Tongue (tissue), 3 donors: ENCODE measurements at places on chromosomes 5 and 9. TPM values are rescaled to one million over a fixed set of nuclear protein-coding genes. Genes with fewer than 3 reads are reported as not detected.

DNA sequence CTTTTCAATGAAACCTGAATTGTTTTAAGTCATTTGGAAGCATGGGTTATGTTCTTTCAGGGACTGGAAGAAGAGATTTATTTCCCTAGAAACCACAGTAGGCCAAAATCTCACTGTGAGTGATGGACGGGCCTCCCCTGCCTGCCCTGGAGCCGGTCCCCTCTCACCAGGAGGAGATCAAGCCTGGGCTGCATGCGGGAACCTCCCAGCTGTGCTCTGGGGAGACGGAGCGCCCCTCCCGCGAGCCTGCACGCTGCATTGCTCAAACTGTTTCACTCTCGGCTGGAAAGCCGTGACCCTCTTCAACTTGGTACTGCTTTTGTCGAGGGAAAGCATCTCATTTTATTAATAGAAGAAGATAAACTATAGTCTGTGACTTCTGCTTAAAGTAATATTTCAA lies 85.4 kb downstream of the IRX2 start:
- peak; percentile 3 for DNase-seq

- DNase-seq, result no peak
Observed at GRCh38 chr9:35618854-35619799, 914 bp upstream of the CD72 start.

GRCh38 chr9:131282688-131283422 lies 6.5 kb upstream of the FAM78A start:
- DNase-seq, result peak; percentile 89

GRCh38 chr9:126336736-126337325 lies 10.2 kb downstream of the MVB12B start:
- DNase-seq, result no peak

- DNase-seq, result no peak
Observed at GRCh38 chr5:55347786-55348185, 40.0 kb downstream of the MTREX start.

GRCh38 chr5:110634475-110634874 lies 92.0 kb downstream of the TMEM232 start:
- DNase-seq, result no peak

DNA sequence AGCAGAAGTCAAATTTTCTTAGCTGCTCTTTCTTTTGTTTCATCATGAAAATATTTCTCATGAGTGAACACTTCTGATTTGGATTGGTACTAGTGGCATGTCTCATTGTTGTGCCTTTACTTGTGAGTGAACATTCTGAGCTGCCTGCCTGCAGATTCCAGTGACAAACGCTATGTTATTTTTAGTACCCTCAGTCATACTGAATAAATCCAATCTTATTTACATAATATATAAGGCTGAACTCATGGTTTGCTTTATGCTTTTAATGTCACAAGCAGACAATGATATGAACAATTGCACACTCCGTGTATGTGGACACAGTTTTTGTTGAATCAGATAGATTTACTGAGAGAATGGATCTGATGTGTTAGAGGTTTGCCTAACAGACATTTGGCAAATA lies 67.8 kb downstream of the ACTBL2 start:
- no peak for DNase-seq

DNA sequence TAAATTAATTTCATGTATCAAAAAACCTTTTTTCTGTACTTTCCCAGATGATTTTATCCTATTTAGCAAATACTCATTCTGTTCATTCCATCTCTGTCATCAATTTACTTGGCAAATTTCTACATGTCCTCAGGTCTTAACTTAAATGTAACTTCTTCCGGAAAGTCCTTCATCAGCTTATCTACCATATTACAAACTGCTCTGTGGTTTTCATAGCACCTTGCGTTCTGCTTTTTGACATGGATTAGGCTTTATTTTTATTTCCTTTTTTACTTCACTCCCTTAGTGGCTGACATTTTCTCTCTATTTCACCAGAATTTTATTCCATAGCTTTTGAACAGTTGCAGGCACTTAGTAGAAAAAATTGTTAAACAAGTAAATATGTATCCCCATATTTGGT lies 1040.8 kb downstream of the TAF11L14 start:
- no peak for DNase-seq

GRCh38 chr5:138559937-138560336 lies 15.3 kb downstream of the HSPA9 start:
- DNase-seq, result peak; percentile 23

DNA sequence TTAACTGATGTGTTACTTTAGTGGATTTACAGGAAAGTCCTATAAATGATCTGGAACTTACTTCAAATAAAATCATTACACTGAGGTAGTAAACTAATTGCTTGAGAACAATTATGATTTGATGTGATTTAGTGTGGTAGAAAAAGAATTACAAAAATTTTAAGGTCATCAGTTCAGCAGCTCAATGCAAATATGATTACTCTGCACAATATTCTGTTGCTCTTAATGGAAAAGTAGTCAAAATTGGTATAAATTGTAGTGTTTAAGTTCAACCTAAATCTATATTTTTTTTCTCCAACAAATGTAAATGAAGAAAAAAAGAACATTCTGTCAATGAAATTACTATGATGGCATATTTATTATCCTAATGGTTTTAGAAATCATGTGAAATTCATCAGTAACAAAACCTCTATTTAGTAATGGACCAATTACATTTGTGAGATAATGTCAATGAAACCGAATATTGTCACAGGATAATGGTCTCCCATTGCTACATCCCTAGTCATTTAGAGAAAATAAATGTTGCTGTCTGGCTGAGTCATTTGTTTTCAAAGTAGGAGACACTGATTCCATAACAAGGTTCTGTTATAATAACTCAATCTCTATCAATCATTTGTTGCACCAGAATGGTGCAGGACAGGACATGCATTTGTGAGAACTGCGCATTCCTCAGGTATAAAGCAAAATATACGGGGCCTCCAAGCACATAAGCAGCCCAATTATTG lies 177.1 kb downstream of the NFIB start:
- DNase-seq, result no peak

DNA sequence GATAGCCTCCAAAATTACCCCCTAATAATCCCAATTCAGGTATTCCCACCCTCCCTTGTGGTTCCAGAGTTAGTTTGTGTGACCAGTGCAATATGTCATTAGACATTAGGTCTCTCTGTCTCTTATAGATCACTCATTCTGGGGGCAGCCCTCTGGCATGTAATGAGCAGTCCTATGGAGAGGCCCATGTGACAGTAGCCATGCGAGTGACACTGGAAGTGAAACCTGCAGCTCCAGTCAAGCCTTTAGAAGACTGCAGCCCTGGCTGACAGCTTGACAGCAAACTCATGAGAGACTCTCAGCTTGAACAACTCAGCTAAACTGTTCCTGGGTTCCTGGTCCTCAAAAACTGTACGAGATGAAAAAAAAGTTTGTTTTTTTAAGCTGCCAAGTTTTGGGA lies 54.0 kb upstream of the HSPB3 start:
- no peak for DNase-seq

DNA sequence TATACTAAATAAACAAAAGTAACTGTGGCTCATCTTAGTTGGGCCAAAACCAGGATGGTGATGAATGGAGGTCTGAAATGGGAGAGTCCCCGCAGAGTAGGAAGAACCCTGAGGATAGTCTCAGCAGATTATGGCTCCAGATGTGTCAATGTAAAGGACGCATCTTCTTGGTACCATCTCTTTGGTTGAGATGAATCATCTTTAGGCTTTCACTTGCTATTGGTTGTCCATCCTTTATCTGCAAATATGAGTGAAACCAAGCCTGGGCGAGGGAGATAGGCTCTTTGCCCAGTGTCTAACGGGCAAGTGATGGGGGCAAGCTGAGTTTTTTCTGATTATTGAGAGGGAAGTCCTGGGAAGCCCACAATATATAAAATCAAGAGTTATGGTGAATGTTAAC lies 19.4 kb upstream of the LCP2 start:
- DNase-seq, result no peak

- DNase-seq, result no peak
Observed at GRCh38 chr9:114607671-114608524, 3.2 kb upstream of the TMEM268 start.

HAPLN1 gene
- total RNA-seq, result 1.6 TPM

WDR41 gene
- 76.3 TPM for total RNA-seq

GPR151 gene
- not detected for total RNA-seq

C1QTNF3 gene
- total RNA-seq, result 122 TPM

ELL2 gene
- total RNA-seq, result 59.6 TPM

GABRB2 gene
- total RNA-seq, result 0.10 TPM
